ENCODE measurements at places on chromosomes 7 and 10.
A peak's percentile ranks its signal among the peaks of the same experiment; 100 is the strongest.

- no peak for DNase-seq
Measured at GRCh38 chr7:129924602-129925001, 28.2 kb downstream of the UBE2H start.

- DNase-seq, result no peak
Measured at GRCh38 chr7:5458921-5459480, 35.4 kb upstream of the TNRC18 start.

DNA sequence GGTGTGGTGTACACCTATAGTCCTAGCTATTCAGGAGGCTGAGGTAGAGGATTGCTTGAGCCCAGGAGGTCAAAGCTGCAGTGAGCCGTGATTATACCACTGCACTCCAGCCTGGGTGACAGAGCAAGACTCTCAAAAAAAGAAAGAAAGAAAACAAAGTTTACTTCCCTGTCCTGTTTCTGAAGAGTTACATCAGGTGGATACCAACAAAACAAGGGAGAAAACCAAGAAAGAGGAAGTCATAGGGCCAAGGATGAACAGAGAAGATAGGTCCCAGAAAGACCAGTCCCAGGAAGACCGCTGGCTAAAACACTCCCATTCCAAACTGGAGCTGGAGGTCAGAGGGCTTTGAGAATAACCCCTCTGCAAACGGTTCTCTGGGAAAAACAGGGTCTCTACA, 13.5 kb downstream of the MACROH2A2 start:
- DNase-seq, result no peak

DNA sequence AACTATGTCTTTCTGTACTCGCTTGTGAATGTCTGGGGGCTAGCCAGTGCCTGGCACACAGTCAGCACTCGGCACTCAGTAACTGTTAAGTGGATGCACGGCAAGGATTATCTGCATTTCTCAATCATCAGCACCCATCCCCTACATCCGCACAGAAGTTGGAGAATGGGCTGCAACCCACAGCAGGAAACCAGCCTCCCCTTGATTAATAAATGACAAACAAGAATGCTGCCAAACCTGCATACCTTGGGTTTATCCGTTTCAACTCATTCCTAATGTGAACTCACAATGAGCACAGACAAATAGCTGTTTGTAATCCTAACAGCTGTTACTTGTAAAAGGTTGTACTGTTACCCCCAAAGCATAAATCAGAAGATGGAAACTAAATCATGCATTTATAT, 28.9 kb downstream of the PPP1R3C start:
- no peak for DNase-seq

DNA sequence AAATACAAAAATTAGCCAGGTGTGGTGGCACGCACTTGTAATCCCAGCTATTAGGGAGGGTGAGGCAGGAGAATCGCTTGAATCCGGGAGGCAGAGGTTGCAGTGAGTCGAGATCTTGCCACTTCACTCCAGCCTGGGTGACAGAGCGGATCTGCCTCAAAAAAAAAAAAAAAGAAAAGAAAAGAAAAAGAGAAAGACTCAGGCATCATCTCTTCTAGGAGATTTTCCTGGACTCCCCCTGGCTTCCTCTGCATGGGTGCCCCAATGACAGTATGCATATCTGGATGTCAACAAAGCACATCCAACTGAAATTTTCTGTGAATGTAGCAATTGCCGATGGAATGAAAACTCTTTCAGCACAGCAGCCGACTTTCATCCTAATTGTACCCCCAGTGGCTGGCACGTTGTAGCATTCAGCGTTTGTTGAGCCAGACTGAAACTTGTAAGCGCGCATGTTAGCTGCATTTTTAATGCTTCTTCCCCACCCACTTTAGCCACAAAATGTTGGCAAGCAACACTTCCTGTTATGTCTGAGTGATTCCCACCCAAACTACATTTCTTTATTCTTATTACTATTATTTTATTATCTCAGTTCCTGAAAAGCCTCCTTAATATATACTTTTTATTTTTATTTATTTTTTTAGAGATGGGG, 70.2 kb downstream of the PRTFDC1 start:
- DNase-seq, result peak; percentile 65

- DNase-seq, result peak; percentile 50
Measured at GRCh38 chr10:84194424-84195043, at the start of gene CDHR1. Gene CDHR1, plus strand, starts transcription at chr10:84194537. Its CDS starts 224 bp downstream, at chr10:84194761.

DNA sequence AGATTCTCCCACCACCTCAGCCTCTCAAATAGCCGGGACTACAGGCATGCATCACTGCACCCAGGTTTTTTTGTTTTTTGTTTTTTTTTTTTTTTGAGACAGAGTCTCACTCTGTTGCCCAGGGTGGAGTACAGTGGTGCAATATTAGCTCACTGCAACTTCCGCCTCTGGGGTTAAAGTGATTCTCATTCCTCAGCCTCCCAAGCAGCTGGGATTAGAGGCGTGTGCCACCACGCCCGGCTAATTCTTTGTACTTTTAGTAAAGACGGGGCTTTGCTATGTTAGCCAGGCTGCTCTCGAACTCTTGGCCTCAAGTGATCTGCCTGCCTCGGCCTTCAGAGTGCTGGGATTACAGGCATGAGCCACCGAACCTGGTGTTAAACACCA, 107.5 kb upstream of the KIF5B start:
- no peak for DNase-seq

- DNase-seq, result no peak
Measured at GRCh38 chr7:2936891-2937580, 92.9 kb upstream of the GNA12 start.

DNA sequence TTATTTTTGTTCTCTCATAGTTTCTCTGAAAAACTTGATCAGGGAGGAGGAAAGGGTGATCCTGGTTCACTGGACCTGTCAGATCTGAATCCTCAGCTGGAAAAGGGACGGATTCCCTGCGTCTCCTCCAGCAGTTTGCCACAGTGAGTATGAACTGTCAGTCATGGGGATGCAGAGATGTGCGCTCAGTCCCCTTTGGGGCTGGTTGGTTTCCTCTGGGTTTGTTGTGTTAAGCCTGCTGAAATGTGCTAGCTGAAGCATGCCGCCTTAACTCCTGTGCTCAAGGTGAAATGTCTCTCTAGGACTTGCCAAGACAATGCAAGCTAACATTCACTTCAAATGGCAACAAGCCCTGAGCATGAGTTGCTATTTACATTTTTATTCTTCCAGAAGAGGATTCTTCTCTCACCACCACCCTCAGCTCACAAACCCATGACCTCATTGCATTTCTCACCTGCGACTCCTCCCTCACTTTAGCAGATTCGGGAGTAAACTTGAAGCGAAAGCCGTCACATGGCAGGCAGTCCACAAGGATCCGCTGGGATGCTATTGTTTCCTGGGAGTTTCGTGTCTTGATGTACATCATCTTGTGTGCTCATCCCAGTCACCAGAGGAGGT, 192.9 kb upstream of the FZD8 start:
- no peak for DNase-seq

- no peak for DNase-seq
Measured at GRCh38 chr7:37656913-37657530, 26.5 kb upstream of the GPR141 start.

GRCh38 chr10:1670541-1671365, 66.6 kb downstream of the ADARB2 start:
- no peak for DNase-seq

DNA sequence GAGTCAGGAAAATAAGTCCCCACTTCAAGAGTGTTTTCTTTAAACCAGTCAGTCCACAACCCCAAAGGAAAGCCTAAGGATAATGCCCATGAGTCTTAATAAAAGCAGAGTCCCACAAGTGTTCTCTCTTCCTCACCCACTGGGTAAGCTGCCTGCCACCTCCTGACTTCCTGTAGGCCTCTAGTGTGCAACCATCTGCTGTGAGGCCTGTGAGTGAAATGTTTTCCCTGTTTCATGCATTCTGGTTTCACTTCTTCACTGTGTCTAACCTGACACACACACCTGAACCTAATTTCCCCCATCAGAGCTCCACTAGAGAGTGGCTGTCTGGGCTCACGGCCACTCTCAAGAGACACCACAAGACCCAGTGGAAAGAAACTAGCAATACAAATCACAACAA, 38.9 kb upstream of the GDF10 start:
- no peak for DNase-seq

DNA sequence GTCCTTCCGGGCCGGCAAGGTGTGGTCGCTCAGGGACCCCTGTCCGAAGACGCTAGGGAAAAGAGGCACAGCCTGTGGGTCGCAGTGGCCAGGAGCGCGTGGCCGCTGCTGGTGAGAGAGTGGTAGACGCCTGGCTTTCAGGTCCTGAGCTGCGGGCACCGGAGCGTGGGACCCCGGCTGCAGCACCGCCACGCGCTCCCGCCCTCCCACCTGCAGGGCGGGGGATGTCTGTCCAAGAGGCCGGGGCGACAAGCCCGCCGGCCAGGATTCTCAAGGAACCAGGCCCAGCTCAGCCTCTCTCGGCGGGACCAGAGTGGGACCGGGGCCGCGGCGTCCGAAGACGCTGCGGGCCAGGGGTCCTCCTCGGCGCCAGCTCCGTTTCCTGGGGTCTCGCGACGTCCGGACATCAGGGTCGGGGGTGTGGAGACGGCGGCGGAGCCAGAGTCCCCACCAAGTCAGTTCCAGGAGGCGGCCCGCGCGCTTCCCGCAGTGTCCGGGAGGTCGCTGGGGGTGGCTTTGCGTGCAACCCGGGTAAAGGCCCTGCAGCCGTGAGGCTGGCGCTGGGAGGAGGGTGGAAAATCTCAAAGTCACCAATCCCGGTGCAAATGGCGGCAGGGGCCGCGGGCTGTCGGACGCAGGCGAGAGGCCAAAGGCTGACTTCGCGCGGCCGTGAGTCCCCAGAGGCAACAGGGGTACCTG, 5.5 kb downstream of the ZNF503 start:
- peak; percentile 57 for DNase-seq

DNA sequence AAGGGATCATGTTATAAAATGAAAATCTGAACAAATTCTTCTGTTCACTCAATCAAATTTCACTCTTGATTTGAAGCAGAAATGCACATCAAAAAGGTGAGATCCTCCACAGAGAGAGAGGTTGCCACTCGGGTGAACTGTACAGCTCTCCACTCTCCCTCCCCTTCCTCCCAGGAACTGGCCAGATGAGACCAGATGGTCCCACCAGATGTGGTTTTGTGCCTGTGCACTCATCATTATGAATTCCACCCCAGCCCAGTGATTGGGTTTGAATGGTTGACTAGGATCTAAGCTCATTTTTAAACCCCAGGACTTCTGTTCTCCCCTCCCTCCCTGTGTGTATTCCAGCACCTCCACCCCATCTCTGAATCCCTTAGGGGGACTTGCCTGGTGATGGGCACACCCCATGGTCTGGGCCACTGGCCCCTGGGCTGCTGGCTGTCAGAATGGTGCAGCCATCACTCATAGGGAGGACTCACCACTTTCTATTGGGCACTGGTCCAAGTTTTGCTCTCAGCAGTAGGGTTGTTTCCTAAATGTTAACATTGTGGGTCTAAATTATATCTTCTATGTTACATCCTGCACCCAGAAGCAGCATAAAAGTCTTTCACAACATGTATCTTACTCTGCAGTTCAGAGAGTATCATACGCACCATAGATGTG, 393.1 kb downstream of the TNS3 start:
- no peak for DNase-seq

DNA sequence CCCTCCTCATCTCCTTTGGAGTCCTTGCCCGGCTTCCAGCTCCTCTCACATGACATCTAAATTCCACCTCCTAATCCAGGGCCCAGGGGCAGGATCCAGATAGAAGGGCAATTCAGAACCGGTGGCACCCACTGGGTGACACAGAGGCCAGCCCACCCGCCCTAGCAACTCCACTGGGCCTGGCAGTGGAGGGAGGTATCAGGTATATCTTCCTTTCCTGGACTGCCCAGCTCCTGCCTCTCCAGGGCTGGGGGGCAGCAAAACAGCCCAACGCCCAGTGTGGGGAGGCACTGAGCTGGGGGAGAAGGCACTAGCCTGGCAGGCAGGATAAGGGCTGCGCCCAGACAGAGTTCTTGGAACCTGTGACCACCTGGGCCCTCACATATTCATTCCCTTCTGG, 10.4 kb upstream of the TRIM8 start:
- DNase-seq, result no peak

DNA sequence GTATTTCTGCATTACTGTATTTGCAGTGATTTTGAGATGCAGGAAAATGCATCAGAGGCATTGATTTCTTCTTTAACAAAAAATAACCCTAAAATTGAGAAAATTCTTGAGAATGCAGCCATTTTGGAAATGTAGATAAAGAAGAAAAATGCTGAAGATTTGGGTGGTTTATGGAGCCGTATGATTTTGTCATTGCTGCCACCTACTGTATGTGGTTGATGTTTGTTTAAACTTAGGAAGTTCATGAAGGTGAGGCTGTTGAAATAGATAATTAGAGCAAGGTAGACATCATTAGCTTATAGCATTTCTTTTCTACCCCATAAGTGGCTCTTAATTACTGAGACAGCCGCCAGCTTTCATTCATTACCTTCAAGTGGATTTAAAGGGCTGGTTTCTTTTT, 92.1 kb upstream of the SAMD8 start:
- DNase-seq, result peak; percentile 59

DNA sequence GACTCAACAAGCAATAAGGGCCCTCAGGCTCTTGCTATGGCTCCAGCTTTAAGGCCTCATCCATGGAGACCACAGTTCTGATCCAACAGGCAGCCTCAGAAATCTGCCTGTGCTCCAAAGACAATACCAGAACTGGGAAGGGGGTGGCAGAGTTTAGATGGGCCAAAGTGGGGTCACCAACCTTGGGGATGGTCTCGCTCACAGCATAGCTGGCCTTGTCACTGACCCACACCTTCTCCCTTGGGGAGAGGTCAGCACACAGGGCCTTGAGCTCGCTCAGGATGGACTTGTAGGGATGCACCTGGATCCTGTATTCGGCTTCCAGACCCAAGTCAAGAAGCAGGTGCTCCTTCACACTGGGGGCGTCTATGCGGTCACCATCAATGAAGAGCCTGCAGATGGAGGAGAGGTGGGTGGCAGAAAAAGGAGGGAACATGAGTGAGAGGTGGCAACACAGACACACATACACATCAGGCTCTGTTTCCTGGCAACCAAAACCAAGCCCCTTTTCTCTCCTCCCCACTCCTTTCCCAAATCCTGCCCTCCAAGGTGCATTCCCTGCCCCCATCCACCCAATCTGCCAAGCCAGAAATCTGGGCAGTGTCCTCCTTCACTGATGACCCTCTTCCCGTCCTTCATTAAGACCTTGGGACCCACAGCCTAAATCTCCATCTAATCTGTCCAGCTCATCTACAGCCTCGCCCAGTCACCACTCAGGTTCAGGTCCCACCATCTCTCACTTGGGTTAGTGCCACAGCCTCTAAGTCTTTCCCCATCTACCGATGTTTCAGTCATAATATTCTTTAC, 40.9 kb downstream of the XPNPEP1 start:
- DNase-seq, result no peak

DNA sequence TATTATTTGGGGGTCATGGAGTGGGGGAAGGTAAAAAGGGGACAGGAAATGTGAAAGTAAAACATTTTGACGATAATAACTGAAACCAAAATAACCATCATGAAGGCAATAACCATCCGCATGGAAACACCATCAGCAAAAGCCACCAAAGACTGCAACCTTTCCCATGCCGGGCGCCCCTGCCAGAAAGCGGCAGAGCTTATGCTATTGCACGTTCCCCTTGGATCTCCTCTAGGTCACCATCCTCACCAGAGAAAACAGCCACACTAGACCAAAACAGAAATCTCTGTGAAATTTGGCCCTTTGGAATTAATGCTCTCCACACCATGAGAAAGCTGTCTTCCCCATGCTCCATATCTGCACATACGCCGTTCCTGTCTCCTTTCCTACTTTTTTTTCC, 31.1 kb downstream of the DRGX start:
- no peak for DNase-seq

GRCh38 chr7:140723006-140723405, 26.5 kb downstream of the NDUFB2 start:
- DNase-seq, result no peak

All from GM23248 (cell line).